ENCODE measurements at places on chromosomes 2 and 18.

DNA sequence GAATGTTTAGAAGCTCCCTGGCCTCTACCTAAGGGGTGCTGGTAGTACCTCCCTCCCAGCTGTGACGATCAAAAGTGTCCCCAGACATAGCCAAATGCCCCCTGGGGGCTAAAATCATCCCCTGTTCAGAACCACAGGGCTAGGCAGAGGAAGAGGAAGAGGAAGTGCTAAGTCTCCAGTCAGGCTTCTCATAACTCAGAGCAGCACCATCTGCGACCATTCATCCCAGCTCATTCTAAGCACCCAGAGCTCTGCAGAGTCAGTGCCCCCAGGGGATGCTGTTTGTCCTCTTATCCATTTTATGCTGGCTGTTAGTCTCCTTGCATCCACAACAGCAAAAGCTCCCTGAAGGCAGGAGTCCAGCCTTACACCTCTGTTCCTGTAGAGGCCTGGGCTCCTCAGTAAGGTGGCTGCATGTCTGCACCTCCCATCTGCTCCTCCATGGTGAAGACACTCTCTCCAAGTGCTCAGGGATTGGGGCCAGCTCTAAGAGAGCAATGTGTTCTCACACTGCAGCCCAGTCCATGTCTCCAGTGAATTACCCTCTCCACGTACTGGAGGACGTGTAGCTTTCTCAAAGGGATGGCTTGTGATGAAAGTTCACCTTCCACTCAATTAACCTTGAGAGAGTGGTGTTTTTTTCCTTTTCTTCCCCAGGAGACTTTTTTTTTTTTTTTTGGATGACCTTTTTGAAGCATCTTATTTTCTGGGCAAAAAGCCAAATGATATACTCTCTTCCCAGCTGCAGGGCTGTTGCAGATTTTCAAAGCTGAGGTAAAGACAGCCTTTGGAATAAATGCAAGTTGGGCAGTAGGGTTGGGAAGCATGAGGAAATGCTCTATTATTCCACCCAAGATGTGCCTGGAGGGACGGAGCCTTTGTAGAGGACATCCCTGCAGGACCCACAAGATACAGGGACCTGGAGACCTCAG is 158.9 kb upstream of the SLC14A2 start:
- DNase-seq: no peak

- no peak for DNase-seq
Measured at GRCh38 chr2:156486147-156486546, 50.0 kb downstream of the GPD2 start.

GRCh38 chr2:130786076-130786475 is 30.7 kb downstream of the AMER3 start:
- no peak for DNase-seq

GRCh38 chr18:77006305-77007175 is 126.0 kb downstream of the MBP start:
- DNase-seq: no peak

DNA sequence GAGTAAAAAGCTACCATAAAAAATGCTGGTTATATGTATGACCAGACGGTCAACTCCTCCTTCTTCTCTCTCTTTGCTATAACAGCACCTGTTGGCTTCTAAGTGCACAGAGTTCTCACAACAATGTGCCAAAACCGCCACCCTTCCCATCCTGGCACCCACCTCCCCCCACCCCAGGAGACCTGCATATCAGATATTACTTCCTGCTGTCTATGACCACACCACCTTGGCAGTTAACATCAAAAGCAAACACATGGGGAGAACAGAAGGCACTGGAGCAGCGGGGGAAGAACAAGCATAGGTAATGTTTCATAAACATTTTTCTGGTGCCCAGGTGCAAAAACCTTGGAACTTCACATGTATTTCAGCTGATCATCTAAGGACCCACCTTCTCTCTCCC is 15.5 kb downstream of the SPRED2 start:
- no peak for DNase-seq

DNA sequence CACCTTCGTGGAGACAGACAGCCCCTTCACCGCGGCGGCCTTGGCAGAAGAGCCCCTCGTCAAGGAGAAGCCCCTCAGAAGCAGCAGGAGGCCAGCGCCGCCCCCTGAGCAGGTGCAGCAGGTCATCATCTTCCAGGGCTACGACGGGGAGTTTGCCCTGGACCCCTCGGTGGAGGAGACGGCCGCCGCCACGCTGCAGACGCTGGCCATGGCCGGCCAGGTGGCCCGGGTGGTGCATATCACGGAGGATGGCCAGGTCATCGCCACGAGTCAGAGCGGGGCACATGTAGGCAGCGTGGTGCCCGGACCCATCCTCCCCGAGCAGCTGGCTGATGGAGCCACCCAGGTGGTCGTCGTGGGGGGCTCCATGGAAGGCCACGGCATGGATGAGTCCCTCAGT is 145.7 kb downstream of the PTGR3 start:
- DNase-seq: no peak

GRCh38 chr18:66742832-66743231 is 138.9 kb upstream of the CDH19 start:
- no peak for DNase-seq

DNA sequence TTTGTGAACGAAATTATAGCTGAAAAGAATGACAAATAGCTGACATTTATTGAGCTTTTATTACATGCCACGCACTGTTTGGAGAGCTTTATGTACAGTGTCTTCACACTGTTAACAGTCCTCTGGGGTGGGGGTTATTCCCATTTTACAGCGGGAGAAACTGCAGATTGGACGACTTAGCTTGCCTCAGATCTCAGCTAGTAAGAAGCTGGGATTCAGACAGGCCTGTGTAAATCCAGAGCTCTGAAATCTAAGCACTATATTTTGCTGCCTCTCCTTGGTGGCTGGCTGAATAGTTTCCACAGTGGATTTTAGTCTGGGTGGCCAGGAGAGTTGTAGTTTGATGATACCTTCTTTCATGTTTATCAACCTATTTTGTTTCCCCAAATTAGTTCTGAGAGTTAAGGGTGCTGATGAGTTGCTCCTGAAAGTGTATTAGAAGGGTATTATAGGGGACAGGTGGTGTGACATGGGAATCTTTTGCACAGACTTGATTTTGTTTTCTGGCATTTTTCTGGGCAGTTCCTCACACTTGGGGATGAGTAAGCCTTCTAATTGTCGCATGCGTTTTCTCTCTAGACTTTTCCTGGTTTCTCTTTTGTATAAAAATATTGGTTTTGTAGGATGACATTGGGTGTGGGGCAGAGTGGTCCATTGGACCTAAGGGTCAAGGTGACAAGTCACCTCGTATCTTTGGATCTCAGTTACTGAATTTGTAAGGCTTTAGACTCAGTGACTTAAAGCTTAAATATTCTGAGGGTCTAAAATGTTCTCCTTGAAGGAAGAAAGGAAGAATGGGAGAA is 1.5 kb downstream of the ACSL3 start:
- no peak for DNase-seq

DNA sequence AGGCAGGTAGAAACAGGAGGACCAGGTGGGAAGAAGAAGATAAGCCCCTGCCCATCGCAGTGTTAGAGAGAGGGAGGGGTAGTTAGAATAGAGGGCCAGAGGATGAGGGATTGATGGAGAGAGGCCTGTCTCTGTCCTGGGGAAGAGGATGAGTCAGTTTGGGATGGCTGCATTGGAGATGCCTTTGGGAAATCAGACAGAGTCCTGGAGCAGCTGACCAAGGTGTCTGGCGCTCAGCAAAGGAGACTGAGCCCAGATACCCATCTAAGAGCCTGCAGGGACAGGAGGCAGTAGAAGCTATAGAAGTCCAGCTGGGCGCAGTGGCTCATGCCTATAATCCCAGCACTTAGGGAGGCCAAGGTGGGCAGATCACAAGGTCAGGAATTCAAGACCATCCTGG is 177.8 kb upstream of the HAAO start:
- no peak for DNase-seq

DNA sequence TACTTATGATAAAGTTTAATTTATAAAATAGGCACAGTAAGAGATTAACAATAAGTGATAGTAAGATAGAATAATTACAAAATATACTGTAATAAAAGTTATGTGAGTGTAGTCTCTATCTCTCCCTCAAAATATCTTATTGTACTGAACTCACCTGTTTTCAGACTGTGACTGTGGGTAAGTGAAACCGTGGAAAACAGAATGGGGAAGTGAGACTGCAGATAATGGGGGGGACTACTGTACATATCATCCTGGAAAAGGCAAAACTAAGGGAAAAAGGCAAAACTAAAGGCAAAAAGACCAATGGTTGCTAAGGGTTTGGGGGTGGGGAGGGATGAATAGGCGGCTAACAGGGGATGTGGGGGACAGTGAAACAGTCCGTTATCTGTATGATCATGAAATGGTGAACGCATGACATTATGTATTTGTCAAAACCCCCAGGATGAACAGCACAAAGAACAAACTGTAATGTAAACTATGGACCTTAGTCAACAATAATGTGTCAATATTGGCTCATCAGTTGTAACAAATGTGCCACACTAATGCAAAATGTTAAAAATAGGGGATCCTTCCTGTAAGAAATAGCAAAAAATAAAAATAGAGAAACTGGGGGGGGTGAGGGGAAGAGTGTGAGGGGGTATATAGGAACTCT is 93.8 kb downstream of the EPB41L3 start:
- DNase-seq: no peak

DNA sequence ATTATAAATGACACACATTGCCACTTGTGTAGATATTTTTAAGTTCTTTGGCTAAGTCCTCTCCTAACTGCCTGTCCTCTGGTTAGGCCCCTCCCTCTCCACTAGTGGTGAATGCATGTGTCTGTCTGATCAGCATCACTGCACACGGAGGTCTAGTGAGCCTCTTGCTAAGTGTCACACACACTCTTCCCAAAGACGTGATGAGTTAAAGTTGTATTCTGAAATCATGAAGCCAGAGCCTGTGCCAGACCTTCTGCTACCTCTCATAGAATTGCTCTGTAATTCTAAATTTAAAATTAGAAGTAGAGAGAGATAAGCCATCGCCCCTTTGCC is 41.3 kb downstream of the RALB start:
- DNase-seq: no peak

DNA sequence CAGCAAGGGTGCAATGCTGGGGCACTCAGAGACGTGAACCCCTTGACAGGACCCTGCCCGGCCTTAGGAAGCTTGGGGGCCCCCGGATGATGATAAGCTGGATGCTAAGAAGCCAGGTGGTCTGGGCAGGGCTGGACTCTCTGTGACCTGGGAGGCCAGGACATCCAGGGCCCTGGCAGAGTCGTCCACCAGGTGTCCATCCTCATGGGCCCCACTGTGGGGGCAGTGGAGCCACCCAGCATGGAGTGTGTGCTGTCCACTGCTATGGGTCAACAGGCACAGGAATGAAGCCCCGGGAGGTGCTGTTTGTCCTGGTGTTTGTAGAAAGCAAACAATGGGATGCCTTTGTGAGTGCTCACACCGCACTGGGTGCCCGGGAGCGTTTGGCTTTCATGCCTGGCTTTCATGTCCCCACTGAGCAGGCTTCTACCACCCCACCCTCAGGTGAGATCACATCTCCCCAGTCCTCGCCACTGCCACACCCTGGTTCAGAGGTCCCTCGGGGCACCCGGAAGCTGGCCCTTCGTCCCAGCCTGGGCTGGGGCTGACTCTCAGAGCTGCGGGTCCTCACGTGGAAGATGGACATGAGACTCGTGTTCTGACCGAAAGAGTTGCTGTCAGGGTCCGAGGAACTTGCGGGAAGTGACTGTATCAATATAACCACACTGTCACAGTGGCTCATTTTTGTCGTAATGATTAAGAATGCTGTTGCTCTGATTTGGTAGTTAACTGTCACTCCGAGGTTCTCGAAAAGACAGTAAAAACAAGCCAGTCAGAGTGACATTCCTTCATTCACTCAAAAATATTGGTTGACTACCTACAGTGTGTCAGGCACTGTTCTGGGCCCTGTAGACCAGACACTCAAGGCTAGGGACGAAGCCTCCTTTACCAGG is 53.3 kb downstream of the INHBB start:
- DNase-seq: no peak

- DNase-seq: no peak
Measured at GRCh38 chr2:158948964-158949699, 19.3 kb upstream of the TANC1 start.

- no peak for DNase-seq
Measured at GRCh38 chr2:2940702-2941101, 436.9 kb downstream of the EIPR1 start.

- DNase-seq: peak; percentile 38
Measured at GRCh38 chr2:147844697-147845410, at the start of gene ACVR2A. Gene ACVR2A (plus strand): TSS chr2:147845029. CDS start chr2:147845153, 124 bp downstream.

DNA sequence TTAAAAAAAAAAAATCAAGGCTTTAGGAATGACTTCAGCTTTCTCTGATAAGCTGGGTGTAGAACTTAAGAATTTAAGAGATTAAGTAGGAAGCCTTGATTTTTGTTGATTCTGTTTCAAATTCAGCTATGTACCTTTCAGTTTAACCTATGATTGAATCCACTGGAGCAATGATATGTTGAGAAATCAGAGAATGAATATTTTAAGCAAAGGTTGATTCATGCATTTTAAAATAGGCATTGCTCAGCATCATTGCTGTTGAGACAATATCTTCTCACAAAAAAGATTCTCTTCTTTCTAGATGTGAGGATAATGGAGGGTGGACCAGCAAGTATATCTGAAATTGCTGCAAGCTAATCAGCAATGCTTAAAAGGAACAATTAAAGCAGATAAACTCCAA is 109.8 kb downstream of the MAP3K20 start:
- DNase-seq: no peak

- no peak for DNase-seq
Measured at GRCh38 chr2:149596471-149596870, 8.9 kb upstream of the MMADHC start.

- DNase-seq: no peak
Measured at GRCh38 chr2:128026448-128027277, 1.2 kb downstream of the SAP130 start.

- peak; percentile 22 for DNase-seq
Measured at GRCh38 chr2:2564300-2565078, 233.4 kb upstream of the MYT1L start.

DNA sequence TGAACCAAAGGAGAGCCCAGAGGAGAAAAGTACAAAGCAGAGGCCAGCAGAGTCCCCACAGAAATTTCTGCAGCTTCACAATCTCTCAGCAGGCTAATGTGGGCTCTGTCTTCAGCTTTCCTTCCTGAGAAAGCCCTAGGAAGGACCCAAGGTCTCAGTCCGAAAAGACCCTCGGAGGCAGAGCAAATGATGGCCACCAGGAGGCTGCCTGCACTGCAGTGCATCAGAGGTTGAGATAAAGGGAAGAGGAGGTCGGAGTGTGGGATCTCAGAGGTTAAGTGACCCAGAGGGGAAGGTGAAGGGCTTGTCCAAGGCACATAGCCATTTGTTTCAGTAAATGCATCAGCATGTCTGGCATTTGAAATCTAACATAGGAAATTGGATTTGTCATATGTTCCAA is 299.1 kb upstream of the SLC14A2 start:
- DNase-seq: peak; percentile 35
